ENCODE measurements at places on chromosomes 4 and X.
A peak's percentile ranks its signal among the peaks of the same experiment; 100 is the strongest.

DNA sequence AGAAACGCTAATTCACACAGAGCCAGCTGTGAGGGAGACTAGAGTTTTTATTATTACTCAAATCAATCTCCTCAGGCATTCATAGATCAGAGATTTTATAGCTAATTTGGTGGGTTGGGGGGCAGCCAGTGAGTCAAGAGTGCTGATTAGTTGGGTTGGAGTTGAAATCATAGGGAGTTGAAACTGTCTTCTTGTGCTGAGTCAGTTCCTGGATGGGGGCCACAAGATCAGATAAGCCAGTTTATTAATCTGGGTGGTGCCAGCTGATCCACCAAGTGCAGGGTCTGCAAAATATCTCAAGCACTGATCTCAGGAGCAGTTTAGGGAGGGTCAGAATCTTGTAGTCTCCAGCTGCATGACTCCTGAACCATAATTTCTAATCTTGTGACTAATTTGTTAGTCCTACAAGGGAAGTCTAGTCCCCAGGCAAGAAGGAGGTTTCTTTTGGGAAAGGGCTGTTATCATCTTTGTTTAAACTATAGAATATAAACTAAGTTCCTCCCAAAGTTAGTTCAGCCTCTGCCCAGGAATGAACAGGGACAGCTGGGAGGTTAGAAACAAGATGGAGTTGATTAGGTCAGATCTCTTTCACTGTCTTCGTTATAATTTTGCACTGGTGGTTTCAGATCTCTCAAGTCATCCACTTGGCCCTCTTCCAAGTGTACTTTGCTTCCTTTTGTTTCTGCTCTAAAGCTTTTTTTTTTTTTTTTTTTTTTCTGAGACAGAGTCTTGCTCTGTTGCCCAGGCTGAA, 5.4 kb upstream of the NAA11 start:
- DNase-seq, result no peak

- peak; percentile 76 for DNase-seq
These were observed 458 bp downstream of the GRIPAP1 start for GRCh38 chrX:49001521-49002090.

- DNase-seq, result no peak
These were observed 975.4 kb upstream of the NDST4 start for GRCh38 chr4:116088771-116089170.

DNA sequence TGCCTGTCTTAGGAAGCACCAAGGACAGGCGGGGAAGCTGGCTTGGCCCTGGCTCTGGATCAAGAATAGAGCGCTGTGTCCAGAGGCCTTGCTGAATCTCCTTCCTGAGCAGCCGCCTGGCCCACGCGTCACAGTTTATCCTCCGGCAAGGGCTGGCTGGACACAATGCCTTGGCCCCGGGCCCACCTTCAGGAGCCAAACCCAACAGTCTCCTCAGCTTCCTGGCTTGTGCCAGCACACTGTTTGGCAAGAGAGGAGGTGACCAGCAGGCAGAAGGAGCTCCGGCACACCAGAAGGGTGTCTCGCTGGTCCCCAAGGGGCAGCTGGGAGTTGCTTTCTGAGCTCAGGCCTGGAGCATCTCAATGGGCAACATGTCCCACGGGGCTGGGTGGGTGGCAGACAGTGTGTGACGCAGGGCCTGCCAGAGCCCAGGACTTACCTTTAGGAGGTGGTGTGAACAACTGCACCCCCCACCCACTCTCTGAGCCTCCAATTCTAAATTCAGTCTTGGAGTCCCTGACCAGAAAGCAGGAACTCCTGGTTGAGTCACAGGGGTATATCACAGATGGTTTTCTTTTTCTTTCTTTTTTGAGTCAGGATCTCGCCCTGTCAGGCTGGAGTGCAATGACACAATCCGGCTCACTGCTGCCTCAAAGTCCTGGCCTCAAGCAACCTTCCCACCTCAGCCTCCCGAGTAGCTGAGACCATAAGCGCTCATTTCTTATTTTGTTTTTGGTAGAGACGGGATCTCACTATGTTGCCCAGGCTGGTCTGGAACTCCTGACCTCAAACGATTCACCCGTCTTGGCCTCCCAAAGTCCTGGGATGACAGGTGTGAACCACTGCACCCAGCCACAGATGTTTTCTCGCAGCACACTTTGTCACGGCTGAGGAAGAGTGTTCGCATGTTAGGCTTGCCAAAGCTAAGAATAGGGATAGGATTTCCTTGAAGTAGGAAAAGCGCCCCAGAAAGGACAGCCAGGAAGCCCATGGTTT, 361.2 kb downstream of the BCOR start:
- peak; percentile 73 for DNase-seq

DNA sequence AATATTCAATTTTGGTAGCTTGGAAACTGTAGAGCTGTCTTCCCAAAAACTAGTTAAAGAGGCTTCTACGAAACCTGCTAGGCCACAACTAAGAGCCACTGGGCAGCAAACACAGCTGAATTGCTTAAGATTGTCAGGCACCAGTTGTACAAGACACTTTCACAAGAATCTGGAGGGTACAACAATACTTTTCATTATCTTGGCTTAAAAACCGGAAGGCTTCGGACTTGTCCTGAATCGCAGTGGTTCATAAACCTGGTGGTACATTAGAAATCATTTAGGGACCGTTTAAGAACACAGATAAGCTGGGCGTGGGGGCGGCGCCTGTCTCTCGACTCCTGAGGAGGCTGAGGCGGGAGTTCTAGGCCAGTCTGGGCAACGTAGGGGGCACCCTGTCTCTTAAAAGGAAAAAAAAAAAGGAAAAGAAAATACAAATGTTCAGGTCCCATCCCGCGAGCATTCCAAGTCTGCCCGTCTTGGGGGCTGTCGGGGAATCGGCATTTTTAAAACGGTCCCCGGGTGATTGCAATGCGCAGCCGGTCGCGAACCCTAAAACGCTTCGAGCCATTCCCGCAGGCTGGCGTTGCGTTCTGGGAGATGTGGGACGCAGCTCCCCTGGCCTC, 763 bp downstream of the PYURF start:
- peak; percentile 52 for DNase-seq

DNA sequence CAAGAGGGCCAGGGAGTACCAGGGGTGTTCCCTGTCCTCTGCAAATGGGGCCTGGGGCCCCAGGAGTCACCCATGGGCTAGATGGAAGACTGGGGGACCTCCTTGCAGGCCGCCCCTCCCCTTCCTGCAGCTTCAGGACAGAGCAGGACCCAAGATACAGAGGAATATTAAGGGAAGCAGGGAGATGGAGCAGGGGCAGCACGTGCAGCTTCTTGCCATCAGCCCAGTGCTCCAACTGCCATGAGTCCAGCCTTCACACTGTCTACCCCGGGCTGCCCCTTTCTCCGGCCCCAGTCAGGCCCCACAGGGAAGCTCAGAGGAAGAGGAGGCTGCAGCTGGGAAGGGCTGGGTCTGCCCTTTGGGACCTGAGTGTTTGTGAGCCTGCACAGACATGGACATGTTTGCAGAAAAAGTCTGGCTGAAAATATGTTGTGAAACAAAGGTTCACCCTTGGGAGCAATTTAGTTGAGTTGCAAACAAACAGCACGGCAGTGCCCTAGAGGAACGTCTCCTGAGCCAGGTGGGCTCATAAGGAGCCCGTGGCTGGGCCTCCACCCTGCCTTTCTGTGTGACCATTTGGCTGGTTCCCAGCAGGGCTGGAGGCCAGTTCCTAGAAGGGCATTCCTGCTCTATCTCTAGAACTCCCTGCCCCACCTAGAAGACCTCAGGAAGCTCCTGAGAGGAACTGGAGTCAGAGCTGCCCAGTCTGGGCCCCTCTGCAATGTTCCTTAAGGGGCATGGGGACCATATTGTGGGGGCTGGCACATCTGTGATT, 8.9 kb downstream of the FATE1 start:
- DNase-seq, result no peak

DNA sequence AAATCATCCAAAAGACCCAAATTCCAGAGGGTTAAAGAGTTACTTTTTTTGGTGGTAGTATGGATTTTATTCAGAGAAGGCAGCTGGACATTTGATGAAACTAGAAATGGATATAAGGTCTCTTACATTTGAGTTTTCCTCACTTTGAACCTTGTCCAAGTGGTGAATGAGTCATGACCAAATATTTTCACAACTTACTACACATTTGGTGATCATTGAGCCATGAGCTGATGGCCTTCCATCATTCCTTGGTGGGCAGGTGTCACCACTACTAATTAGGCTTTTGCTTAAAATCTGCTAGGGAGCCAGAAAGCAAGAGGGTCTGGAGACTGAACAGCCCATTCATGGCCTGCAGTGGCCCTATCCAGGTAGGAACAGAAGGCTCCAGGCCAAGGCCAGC, 620.2 kb upstream of the INTU start:
- DNase-seq, result peak; percentile 14

GRCh38 chr4:177907736-177908424, 465.6 kb upstream of the AGA start:
- peak; percentile 15 for DNase-seq

GRCh38 chrX:56783450-56783831, 54.4 kb downstream of the NBDY start:
- DNase-seq, result no peak

DNA sequence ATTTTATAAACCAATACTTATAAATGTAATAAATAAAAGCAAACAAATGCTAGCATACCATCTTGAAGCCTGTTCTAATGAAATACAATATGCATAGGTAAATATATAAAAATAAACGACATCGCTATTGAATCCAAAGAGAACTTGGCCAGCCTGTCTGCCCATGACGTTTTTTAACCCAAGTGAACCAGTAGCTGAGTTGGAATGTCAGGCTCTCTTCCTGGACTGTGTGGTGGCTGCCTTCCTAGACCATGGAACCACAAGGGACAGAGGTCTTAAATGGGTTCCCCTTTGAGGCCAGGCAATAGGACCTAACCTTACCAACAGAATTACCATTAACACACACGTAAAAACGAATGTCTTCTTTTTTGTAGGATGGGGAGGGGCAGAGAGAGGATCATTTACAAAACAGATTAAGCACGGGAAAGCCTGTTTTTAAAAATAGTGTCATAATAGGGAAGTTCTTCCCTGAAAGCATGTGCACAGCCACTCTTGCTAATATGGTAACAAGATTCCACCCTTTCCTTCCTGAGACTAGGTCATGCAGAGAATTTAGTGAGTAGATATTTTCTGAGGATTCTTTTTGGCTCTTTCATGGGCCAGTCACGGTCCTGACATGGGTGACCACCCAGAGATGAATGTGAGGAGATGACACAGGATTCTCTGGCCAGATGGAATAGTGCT, 69.4 kb upstream of the ACSL1 start:
- DNase-seq, result no peak

DNA sequence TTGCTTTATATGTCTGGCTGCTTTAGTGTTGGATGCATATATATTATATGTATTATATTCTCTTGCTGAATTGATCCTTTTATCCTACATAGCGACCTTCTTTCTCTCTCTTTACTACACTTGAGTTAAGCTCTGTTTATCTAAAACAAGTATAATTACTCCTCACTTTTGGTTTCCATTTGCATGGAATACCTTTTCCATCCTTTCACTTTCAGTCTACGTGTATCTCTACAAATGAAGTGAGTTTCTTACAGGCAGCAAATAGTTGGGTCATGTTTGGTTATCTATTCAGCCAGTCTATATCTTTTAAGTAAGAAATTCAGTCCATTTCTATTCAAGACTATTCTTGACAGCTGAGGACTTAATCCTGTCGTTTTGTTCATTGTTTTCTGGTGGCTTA, 167.5 kb upstream of the USP38 start:
- DNase-seq, result no peak

DNA sequence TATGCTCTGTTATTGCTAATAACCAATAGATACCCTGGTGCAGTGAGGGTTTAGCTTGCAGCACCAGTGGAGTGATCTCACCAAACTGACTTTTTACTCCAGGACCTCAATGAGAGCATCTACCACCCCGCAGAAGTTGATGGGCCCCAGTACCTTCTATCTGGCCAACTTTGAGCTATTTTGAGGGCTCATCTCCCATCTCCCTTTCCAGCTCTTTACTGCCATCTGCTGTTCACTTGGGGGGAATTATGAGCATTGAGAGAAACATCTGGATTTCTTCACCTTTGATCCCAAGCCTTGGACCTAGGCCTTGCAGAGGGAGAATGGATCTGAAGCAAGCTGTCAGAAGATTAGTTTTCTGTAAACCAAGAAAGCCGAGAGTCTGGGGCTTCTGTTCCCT, 143.6 kb downstream of the TMEM164 start:
- DNase-seq, result peak; percentile 67

DNA sequence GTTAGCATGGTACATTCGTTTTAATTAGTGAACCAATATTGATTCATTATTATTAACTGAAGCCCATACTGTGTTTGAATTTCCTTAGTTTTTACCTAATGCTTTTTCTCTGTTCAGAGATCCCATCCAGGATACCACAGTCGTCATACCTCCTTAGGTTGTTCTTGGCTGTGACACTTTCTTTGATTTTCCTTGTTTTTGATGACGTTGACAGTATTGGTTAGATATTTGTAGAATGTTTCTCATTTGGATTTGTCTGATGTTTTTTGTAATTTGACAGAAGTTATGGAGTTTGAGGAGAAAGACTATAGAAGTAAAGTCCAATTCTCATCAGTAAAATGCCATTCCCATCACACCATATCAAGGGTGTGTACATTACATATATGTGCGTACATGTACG, 16.2 kb upstream of the RAP2C start:
- DNase-seq, result no peak

GRCh38 chrX:140733766-140734342, 24.3 kb downstream of the LINC00632 start:
- DNase-seq, result peak; percentile 64

- no peak for DNase-seq
These were observed 262.9 kb upstream of the IL1RAPL1 start for GRCh38 chrX:28324321-28324721.

GRCh38 chr4:73743281-73743680, 2.9 kb downstream of the CXCL8 start:
- DNase-seq, result peak; percentile 41

DNA sequence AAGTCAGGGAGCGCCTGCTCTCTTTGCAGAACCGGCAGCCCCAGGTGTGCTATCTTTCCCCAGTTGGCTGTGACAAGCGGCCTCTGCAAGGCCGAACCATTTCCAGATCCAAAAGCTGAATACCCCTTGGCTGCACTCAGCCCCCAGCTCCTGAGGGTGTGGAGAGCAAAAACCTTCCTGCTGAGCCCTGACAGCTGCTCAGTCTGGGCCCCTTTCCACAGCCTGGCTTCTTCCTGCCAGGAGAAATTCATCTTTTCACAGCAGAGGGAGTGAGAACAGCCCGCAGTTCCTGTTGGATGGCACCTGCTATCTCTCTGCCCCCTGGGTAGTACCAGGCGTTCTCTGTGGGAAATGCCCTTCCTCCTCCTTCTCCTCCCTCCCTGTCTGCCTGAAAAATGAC, 78.4 kb downstream of the DRD5 start:
- no peak for DNase-seq

GRCh38 chr4:1967512-1968149, 41.1 kb downstream of the NELFA start:
- DNase-seq, result no peak
